ENCODE measurements at places on chromosomes 2 and 18.

DNA sequence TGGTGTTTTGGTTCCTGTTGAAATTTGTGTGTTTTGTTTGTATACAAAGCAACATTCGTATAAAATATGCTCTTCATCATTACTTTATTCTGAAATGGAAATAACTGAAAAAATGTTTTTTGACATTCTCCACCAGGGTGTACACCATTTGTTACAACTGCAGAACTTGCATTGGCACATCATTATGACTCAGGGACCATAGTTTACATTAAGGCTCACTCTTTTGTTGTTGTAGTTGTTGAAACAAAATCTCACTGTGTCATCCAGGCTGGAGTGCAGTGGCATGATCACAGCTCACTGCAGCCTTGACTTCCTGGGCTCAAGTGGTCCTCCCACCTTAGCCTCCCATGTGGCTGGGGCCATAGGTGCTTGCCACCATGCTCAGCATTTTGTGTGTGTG, 676.6 kb downstream of the TDRD15 start:
- no peak for DNase-seq

DNA sequence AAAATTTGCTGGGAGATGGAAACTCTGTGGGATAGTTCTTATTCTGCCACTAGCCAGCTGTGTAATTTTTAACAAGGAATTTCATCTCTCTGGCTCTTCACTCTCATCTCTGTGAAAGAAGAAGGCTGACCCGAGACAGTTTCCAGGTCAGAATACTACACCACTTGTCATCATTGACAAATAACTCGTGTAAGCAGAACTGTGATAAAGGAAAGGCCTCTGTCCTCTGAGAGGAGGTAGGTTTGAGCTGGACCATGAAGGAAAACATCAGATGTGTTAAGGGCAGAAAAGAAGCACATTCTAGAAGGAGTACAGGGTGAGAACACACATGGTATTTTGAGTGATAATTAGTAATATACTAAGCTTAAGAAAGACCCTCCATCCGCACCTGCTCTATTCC, 211.4 kb upstream of the DDX18 start:
- no peak for DNase-seq

DNA sequence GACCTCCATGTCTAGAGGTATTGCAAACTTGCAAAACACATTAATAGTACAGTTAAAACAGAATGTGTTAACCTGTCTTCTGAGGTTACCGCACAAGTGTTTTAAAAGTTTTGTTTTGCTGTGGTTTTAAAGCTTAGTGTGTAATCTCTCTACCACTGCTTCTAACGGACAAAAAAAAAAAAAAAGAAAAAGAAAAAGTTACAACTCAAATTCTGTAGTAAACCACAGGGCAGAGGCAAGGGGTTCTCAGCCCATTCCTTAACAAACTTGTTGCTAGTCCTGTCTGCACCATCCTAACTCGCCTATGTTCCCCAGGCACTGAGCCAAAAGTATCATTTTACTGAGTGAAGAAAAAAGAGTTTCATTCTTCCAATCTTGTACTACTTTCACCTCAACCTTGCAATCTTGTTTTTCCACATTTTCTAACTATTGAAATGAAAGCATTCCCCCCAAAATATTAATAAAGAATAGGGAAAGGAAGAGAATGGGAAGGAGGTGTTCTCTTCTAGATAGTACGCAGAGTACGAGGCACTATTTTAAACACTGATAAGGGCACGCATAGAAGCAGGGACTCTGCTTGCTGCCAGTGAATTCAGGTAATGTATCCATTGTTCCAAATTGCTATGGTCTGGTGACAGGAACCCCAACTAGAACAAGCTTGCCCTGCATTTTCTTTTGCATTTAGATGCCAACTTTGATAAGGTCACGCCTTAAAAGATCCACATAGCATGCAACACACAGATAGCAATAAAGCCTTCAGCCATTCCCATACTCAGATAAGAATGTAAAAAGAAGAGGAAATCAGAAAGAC, 47.1 kb downstream of the IKZF2 start:
- DNase-seq = no peak

GRCh38 chr2:126907671-126908070, 9.0 kb downstream of the TEX51 start:
- DNase-seq = peak; percentile 52

- DNase-seq = no peak
Observed at GRCh38 chr2:44663471-44664073, 277.9 kb upstream of the SIX3 start.

GRCh38 chr2:6769346-6769745, 96.4 kb downstream of the CMPK2 start:
- no peak for DNase-seq

Measured in suprapubic skin (tissue), 4 donors.